ENCODE measurements at places on chromosomes 3 and 15. TPM values are rescaled to one million over a fixed set of nuclear protein-coding genes. Genes with fewer than 3 reads are reported as not detected.

SUMF1 gene
- polyA plus RNA-seq, result 50.6 TPM

ACAN gene
- 2.8 TPM for polyA plus RNA-seq

AHSG gene
- 0.34 TPM for polyA plus RNA-seq

ARL14 gene
- not detected for polyA plus RNA-seq

CYP1A1 gene
- 0.26 TPM for polyA plus RNA-seq

LAMB2 gene
- 460 TPM for polyA plus RNA-seq

SERPINI1 gene
- 35.3 TPM for polyA plus RNA-seq

RASA2 gene
- 2.2 TPM for polyA plus RNA-seq

MINAR1 gene
- 0.15 TPM for polyA plus RNA-seq

GALNT15 gene
- 5.5 TPM for polyA plus RNA-seq

- DNase-seq, result no peak
- no peak overlapping the region for H3K27ac ChIP-seq
- H3K36me3 ChIP-seq, result no peaks in the 10 kb centered on the region
- no peak overlapping the region for H3K4me3 ChIP-seq
- no peaks in the 10 kb centered on the region for H3K27me3 ChIP-seq
These were observed 78.0 kb downstream of the CHCHD6 start for GRCh38 chr3:126781889-126782491.

- H3K4me3 ChIP-seq, result no peak overlapping the region
- no peaks in the 10 kb centered on the region for H3K27me3 ChIP-seq
- H3K4me1 ChIP-seq, result peaks cover 13% of the 10 kb centered on the region
- peak; percentile 34 for DNase-seq
- peak overlapping the region; percentile 59 for H3K27ac ChIP-seq
These were observed 114.9 kb upstream of the MEF2A start for GRCh38 chr15:99450896-99451358.

DNA sequence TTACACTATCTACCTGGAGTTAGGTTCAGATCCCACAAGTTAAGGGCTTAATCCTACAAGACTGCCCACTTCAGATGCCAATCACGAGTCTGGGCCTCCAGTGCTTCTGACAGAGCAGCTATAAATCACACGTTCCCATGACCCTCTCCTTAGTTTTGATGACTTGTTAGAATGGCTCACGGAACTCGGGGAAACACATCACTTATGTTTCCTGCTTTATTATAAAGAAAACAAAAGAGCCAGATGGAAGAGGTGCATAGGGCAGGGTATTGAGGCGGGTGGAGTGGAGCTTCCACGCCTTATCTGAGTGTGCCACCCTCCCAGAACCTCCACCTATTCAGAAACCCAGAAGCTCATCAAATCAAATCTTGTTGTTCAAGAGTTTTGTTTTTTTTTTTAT is 170.8 kb downstream of the MOBP start:
- DNase-seq, result no peak
- H3K36me3 ChIP-seq, result no peaks in the 10 kb centered on the region
- H3K27ac ChIP-seq, result no peak overlapping the region
- H3K4me1 ChIP-seq, result no peaks in the 10 kb centered on the region
- no peaks in the 10 kb centered on the region for H3K27me3 ChIP-seq
- no peak overlapping the region for H3K4me3 ChIP-seq

GRCh38 chr15:92009162-92009561 is 155.7 kb downstream of the SLCO3A1 start:
- H3K27me3 ChIP-seq, result no peaks in the 10 kb centered on the region
- H3K27ac ChIP-seq, result no peak overlapping the region
- H3K4me1 ChIP-seq, result peaks cover 4% of the 10 kb centered on the region

- peak within 1 kb of the TSS; percentile 81 for H3K27ac ChIP-seq
- peak within 1 kb of the TSS; percentile 69 for H3K4me3 ChIP-seq
- no peaks in the 10 kb centered on the region for H3K36me3 ChIP-seq
- peaks cover 11% of the 10 kb centered on the region for H3K4me1 ChIP-seq
- H3K27me3 ChIP-seq, result no peaks in the 10 kb centered on the region
These were observed at the start of gene CAND2 for GRCh38 chr3:12796171-12797123. TSS of gene CAND2 (plus strand) at chr3:12796680. CDS start at chr3:12796721, 41 bp downstream.

GRCh38 chr3:127351321-127351720 is 63.5 kb upstream of the PRR20G start:
- H3K27ac ChIP-seq, result no peak overlapping the region
- no peaks in the 10 kb centered on the region for H3K4me1 ChIP-seq
- H3K27me3 ChIP-seq, result no peaks in the 10 kb centered on the region
- H3K4me3 ChIP-seq, result no peak overlapping the region
- no peaks in the 10 kb centered on the region for H3K36me3 ChIP-seq

DNA sequence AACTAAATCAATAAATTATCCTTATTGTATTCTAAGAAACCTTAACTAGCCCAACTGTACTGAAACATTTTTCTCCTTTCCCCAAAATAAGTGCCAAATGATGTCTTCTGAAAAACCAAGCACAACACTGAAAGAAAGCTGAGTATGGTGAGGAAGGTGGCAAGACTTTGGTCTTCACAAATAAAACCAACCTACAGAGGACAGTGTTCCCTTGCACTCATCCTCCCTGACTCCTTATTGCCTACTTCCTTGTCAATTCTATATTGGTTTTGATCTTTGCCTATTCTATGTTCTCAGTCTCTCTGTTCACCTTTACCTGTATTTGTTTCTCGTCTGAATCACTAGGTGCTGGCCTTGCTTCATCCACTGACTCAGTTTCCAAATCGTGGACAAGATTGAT is 490.1 kb upstream of the ZNF385D start:
- no peaks in the 10 kb centered on the region for H3K27me3 ChIP-seq
- H3K27ac ChIP-seq, result no peak overlapping the region
- H3K4me3 ChIP-seq, result no peak overlapping the region
- DNase-seq, result no peak
- H3K4me1 ChIP-seq, result no peaks in the 10 kb centered on the region

GRCh38 chr15:58038426-58039078 is 27.0 kb downstream of the ALDH1A2 start:
- H3K27ac ChIP-seq, result no peak overlapping the region
- DNase-seq, result no peak
- H3K4me3 ChIP-seq, result no peak overlapping the region
- no peaks in the 10 kb centered on the region for H3K36me3 ChIP-seq
- H3K4me1 ChIP-seq, result no peaks in the 10 kb centered on the region
- H3K27me3 ChIP-seq, result no peaks in the 10 kb centered on the region

DNA sequence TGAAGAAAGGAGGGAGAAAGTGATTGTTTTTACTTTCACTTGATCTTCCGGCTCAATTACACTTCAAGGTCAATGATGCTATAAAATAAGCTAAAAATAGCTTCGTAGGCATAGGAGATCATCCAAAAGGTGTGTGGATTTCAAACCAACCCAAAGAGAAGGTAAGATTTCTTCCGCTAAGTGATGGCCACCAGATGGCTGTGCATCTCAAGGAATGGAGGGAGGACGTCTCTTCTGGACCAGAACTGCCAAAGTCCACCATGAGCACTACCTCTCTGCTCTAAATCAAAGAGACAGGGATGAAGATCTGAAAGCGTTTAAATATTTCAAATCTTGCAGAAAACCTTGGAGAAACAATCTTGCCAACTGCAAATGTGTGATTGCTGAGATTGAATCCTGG is 199.1 kb upstream of the ZPLD1 start:
- H3K36me3 ChIP-seq, result no peaks in the 10 kb centered on the region
- peak; percentile 54 for DNase-seq
- H3K27me3 ChIP-seq, result no peaks in the 10 kb centered on the region

DNA sequence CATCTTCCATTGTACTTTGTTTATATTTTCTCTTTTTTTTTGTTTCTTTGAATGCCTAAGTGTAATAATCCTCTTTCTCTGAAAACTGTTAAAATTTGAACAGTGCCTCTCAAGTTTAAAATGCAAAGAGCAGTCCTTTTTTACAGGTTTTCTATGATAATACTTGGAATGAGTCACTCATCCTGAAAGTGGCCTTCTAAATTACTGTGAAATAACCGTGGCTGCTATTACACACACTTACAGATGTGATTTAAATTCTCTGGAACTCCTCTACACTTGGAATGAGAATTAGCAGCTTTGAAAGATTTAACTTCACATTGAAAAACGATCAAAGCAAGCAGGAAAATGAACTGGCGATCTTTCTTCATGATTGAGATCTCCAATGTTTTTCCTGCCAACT is 105.9 kb downstream of the ROBO1 start:
- no peaks in the 10 kb centered on the region for H3K36me3 ChIP-seq
- DNase-seq, result no peak
- H3K27me3 ChIP-seq, result no peaks in the 10 kb centered on the region

GRCh38 chr3:47239929-47240328 is 42.7 kb downstream of the KIF9 start:
- no peaks in the 10 kb centered on the region for H3K4me1 ChIP-seq
- H3K27me3 ChIP-seq, result no peaks in the 10 kb centered on the region
- H3K4me3 ChIP-seq, result no peak overlapping the region

GRCh38 chr3:168531116-168531515 is 435.4 kb upstream of the GOLIM4 start:
- no peaks in the 10 kb centered on the region for H3K36me3 ChIP-seq
- H3K4me3 ChIP-seq, result no peak overlapping the region
- H3K4me1 ChIP-seq, result no peaks in the 10 kb centered on the region
- no peaks in the 10 kb centered on the region for H3K27me3 ChIP-seq

GRCh38 chr3:177050501-177051237 is 146.6 kb downstream of the TBL1XR1 start:
- no peak overlapping the region for H3K27ac ChIP-seq
- H3K4me3 ChIP-seq, result no peak overlapping the region
- H3K27me3 ChIP-seq, result no peaks in the 10 kb centered on the region
- DNase-seq, result no peak
- peaks cover 20% of the 10 kb centered on the region for H3K36me3 ChIP-seq

DNA sequence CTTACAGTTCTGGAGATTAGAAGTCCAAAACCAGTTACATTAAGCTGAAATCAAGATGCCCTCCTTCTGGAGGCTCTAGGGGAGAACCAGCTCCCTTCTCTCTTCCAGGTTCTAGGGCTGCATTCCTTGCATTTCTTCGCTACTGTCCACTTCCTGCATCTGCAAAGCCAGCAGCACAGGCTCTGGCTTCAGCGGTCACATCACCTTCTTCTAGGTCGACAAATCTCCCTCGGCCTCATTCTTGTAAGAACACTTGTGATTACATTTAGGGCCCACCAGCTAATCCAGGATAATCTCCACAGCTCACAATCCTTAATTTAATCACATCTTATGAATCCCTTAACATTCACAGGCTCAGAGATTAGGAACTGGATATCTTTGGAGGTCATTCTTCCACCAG is 73.8 kb downstream of the MINAR1 start:
- H3K4me1 ChIP-seq, result no peaks in the 10 kb centered on the region
- no peaks in the 10 kb centered on the region for H3K27me3 ChIP-seq
- H3K27ac ChIP-seq, result no peak overlapping the region
- no peak overlapping the region for H3K4me3 ChIP-seq

GRCh38 chr3:108006077-108006771 is 84.6 kb downstream of the CD47 start:
- H3K4me1 ChIP-seq, result no peaks in the 10 kb centered on the region
- H3K27ac ChIP-seq, result no peak overlapping the region
- no peaks in the 10 kb centered on the region for H3K36me3 ChIP-seq
- no peak for DNase-seq

GRCh38 chr15:57861815-57862586 is 155.5 kb downstream of the POLR2M start:
- no peaks in the 10 kb centered on the region for H3K36me3 ChIP-seq
- DNase-seq, result no peak
- no peak overlapping the region for H3K27ac ChIP-seq
- no peaks in the 10 kb centered on the region for H3K27me3 ChIP-seq
- no peaks in the 10 kb centered on the region for H3K4me1 ChIP-seq
- no peak overlapping the region for H3K4me3 ChIP-seq

GRCh38 chr3:29889215-29889614 is 608.3 kb downstream of the RBMS3 start:
- no peak for DNase-seq
- H3K27ac ChIP-seq, result no peak overlapping the region
- H3K36me3 ChIP-seq, result no peaks in the 10 kb centered on the region
- H3K4me1 ChIP-seq, result no peaks in the 10 kb centered on the region

DNA sequence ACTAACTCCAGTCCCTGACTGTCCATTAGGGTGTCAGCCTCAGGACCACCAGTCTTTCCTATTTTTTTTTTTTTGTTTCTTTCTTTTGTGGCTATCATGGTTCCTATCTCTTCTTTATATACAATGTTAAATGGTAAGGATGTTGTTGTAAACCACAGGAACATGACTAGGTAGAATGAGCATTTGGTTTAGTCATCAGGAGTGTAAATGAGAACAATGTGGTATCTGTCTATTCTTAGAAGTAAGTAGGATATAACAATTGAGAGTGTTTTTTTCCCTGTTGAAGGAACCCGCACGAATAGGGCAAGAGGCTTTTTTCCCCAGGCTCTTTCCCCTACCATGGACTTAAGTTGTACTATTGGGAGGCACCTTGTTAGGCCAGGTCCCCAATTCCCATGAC is 880.3 kb upstream of the GBE1 start:
- no peak for DNase-seq
- H3K27me3 ChIP-seq, result no peaks in the 10 kb centered on the region
- no peaks in the 10 kb centered on the region for H3K36me3 ChIP-seq
- H3K27ac ChIP-seq, result no peak overlapping the region
- no peaks in the 10 kb centered on the region for H3K4me1 ChIP-seq

GRCh38 chr3:61537366-61537765 is 24.0 kb upstream of the PTPRG start:
- DNase-seq, result no peak
- no peaks in the 10 kb centered on the region for H3K36me3 ChIP-seq
- no peaks in the 10 kb centered on the region for H3K27me3 ChIP-seq
- peak overlapping the region; percentile 28 for H3K27ac ChIP-seq
- H3K4me3 ChIP-seq, result peak overlapping the region; percentile 37

DNA sequence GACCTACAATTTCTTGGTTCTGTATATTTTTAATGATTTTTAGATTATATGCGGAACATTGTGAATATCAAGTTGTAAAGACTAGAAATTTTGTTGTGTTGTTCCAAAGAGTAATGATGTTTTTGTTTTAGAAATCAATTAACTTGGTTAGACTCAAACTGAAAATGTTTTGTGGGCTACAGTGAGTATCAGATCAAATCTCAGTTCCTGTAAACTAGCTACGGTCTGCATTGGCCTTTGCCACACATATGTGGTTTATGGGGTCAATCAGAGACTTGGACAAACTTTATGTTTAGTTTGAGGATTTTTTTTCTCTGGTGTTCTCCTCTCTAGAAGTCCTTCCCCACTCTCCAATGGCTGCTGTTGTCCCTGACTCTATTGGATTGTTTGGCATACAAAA is 308.0 kb upstream of the THRB start:
- no peaks in the 10 kb centered on the region for H3K36me3 ChIP-seq
- no peak overlapping the region for H3K4me3 ChIP-seq
- no peaks in the 10 kb centered on the region for H3K27me3 ChIP-seq
- no peak overlapping the region for H3K27ac ChIP-seq
- no peaks in the 10 kb centered on the region for H3K4me1 ChIP-seq
- DNase-seq, result no peak

- no peak overlapping the region for H3K4me3 ChIP-seq
- no peaks in the 10 kb centered on the region for H3K36me3 ChIP-seq
- DNase-seq, result no peak
- H3K27ac ChIP-seq, result no peak overlapping the region
These were observed 74.2 kb upstream of the ICE2 start for GRCh38 chr15:60553163-60553562.

Data from kidney (tissue), 22 donors.